ENCODE measurements at places on chromosomes 11 and 22.

GRCh38 chr22:22362311-22362710 lies 117.7 kb downstream of the VPREB1 start:
- DNase-seq, result no peak

- no peak for DNase-seq
Measured at GRCh38 chr11:88680806-88681205, 343.3 kb upstream of the CTSC start.

- DNase-seq, result no peak
Measured at GRCh38 chr11:24264868-24265267, 232.0 kb upstream of the LUZP2 start.

GRCh38 chr11:131692151-131692550 lies 321.7 kb downstream of the NTM start:
- no peak for DNase-seq

DNA sequence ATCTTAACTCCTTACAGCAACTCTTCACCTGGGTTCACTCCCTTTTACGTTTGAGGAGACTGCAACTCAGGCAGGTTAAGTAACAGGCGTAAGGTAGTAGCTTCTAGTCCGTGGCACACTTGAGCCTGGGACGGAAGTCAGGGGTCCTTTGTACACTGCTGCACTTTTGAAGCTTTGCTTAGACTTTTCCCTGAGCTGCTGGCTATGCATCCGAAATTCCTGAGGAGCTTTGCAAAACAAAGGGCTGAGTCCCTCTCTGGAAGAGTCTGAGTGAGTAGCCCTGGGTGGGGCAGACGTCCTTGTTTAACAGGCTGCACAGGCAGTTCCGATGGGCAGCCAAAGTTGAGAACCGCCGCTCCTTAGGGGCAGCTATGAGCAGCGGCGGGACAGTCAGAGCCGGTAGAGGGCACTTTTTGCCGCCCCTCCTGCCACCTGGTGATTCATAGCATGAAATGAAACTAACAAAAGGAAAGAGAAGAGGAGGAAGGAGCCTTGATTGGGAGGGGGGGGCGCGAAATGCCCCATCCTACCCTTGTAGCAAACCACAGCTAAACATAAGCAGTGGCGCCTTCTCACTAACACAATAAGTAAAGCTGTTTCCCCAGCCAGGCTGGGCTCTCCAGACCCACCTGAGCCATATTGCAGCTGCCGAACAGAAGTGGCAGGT lies 1.4 kb downstream of the TMEM109 start:
- peak; percentile 47 for DNase-seq

GRCh38 chr11:9853929-9854552 lies 190.2 kb downstream of the SWAP70 start:
- no peak for DNase-seq

All from T follicular helper cell (primary cell).